ENCODE measurements at places on chromosomes 1 and 21. TPM values are rescaled to one million over a fixed set of nuclear protein-coding genes. Genes with fewer than 3 reads are reported as not detected.

GRCh38 chr1:211559222-211560010, 19.5 kb downstream of the SLC30A1 start:
- no peak for DNase-seq

Gene G0S2
- total RNA-seq, result 4.8 TPM

Gene RRP15
- 7.8 TPM for total RNA-seq

Gene OR2T33
- total RNA-seq, result not detected
